Fibroblast of skin of right quadriceps (primary cell): ENCODE measurements at places on chromosomes 2 and 18.

DNA sequence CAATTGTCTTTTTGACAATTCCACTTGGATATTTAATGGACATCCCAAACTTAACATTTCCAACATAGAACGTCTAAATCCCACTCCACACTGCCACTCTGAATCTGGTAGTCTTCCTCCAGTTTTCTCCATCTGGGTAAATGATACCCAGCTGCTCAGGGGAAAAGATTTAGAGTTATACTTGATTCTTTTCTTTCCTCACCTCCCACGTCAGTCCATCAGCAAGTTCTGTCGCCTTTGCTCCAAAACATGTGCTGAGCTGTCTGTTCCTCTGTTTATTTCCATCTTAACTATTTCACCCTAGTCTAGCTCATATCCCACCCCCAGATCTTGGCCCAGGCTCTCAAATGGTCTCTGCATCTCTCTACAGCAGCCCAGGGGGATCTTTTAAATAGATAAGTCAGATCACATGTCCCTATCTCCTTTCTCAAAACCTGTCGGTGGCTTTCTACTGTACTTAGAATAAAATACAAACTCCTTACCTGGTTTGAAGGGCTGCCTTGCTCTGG, 43.4 kb upstream of the GMCL1 start:
- DNase-seq = no peak

- DNase-seq = no peak
Measured at GRCh38 chr18:71242981-71243380, 954.1 kb downstream of the SOCS6 start.

DNA sequence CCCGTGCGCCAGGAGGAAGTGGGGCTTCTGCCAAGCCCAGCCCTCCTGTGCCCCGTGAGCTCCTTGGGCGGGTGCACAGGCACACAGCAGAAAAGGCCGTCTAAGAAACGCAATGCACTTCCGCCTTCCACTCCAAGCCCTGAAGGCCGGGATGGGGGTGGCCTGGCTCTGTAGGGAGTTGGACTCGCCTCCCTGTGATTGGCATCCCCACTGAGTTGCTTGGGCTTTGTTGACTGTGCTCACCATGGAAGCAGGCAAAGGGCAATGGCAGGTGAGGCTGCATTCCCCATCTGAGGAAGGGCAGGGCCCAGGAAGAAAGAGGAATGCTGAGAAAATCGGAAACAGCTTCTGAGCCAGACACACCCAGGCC, 66.8 kb downstream of the CRACDL start:
- no peak for DNase-seq

- DNase-seq = no peak
Measured at GRCh38 chr2:203237346-203238238, 1.2 kb upstream of the CYP20A1 start.

DNA sequence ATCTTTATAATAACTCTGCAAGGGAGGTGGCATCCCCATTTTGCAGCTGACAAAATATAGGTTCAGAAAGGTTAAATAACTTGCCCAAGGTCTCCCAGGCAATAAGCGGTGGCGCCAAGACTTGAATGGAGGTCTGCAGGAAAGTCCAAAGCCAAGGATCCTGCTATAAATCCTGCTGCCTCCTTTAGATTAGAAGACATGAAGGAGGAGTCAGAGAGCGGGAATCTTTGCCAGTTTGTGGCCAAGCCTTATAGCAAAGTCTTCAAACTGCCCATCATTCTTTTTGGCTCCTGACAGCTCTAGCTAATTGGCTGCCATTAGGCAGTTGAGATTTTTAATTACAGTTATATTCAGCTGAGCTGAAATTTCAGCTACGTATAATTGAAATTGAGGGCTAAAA, 114.3 kb downstream of the C1D start:
- DNase-seq = no peak

GRCh38 chr18:50472941-50473340, 86.9 kb upstream of the MAPK4 start:
- no peak for DNase-seq

DNA sequence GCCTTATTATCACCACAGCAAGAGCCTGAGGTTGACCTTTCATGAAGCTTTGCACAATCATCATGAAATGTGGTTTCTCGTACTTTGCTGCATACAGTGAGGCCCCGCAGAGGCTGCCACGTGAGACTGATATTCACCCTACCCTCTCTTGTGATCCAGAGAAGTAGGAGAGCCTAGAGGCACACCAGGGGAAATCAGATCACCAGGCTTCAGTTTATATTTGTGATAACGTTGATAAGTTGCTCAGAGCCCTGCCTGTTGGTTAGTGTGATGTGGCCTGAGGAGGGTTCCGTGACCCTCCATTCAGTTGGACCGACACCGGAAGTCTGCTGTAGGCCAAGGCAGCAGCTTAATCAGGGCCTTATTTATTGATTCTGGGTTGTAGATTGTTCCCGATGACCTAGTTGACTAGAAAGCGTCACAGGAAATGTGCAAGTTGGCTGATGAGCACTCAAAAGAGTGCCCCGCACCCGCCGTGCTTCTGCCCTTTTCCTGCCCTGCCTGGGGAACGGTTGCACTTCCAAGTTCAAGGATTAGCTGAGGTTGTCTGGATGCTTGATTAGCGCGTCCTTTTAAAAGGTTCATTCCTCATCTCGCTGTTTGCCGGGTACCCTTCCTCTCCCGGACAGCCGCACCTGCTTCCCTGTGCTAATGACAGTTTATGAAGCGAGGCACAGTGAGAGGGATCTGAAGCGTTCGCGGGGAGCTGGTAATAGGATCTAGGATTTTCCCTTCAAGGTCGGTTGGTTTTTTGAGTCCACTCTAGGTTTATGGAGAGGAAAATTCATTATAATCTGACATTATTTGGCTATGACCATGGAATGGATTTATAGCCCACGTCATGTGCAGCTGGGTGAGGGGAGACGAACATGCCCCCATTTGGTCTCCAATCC, 146.4 kb downstream of the SH3RF3 start:
- no peak for DNase-seq

DNA sequence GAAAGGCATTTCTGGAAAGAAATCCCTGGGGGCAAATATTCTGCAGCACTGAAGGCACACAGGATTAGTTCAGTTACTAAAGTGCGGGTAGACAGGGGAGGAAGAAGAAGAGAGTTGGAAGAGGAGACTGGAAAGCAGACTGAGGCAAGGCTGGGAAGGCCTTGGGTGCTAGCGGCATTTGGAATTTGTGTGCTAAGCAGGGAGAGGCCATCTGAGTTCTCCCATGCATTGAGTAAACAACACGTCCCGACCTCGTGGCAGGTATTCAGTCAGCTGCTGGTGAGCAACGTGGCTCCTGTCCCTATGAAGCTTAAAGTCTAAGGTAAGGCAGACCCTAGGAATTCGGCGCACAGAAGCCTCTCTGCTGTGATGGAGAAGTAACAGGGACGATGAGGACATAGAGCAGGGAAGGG, 30.7 kb downstream of the ATP8B1 start:
- no peak for DNase-seq

DNA sequence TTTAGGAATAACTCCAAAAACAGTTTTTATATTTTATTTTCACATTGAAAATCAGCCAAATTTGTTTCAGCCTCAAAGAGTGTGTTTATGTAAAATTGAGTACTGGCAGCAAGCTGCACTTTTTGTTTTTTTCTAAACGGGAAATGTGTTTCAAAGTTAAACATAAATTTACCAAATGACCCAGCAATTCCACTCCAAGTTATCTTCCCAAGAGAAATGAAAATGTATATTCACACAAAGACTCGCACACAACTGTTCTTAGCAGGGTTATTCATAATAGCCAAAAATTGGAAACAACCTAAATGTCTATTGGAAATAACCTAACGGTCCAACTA, 9.3 kb downstream of the ALPK2 start:
- no peak for DNase-seq
